Activated naive CD8-positive, alpha-beta T cell treated with anti-CD3 and anti-CD28 coated beads for 36 hours (primary cell): ENCODE measurements at places on chromosomes 2 and 18. TPM values are rescaled to one million over a fixed set of nuclear protein-coding genes. Genes with fewer than 3 reads are reported as not detected.
A peak's percentile ranks its signal among the peaks of the same experiment; 100 is the strongest.

- no peak for DNase-seq
Measured at GRCh38 chr2:32168513-32168912, 2.8 kb downstream of the SLC30A6 start.

- DNase-seq, result no peak
Measured at GRCh38 chr2:164126960-164127660, 391.3 kb upstream of the FIGN start.

GRCh38 chr18:13910501-13910900, 4.8 kb downstream of the MC2R start:
- no peak for DNase-seq

The SNTG2 gene
- total RNA-seq, result 3.8 TPM

The MEMO1 gene
- 62.2 TPM for total RNA-seq

DNA sequence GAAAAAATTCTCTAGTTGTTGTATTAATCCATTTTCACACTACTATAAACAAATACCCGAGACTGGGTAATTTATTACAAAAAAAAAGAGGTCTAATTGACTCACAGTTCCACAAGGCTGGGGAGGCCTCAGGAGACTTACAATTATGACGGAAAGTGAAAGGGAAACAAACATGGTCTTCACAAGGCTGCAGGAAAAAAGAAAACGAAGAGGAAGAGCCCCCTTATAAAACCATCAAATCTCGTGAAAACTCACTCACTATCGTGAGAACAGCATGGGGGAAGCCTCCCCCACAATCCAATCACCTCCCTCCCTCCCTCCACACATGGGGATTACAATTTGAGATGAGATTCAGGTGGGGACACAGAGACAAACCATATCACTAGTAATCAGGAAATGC, 61.7 kb upstream of the SPTBN1 start:
- peak; percentile 1 for DNase-seq

The DNAJC5G gene
- total RNA-seq, result not detected

DNA sequence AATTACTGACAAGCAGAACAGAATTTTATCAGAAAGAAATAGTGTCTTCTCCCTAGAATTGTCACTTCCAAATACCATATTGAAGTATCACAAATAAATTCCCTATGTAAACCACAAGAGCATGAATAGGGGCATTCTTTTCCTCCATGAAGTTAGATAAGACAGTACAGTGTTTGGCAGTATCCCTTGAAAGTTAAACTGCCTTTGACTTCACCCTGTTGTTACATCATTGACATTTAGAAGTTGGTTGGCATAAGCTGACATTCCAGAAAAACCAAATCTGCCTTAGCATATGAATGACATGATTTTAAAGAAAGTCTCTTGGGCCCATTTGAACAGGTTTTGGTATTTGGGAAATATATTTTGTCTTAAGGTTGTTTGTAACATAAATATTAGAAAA, 50.2 kb upstream of the OSR1 start:
- no peak for DNase-seq

DNA sequence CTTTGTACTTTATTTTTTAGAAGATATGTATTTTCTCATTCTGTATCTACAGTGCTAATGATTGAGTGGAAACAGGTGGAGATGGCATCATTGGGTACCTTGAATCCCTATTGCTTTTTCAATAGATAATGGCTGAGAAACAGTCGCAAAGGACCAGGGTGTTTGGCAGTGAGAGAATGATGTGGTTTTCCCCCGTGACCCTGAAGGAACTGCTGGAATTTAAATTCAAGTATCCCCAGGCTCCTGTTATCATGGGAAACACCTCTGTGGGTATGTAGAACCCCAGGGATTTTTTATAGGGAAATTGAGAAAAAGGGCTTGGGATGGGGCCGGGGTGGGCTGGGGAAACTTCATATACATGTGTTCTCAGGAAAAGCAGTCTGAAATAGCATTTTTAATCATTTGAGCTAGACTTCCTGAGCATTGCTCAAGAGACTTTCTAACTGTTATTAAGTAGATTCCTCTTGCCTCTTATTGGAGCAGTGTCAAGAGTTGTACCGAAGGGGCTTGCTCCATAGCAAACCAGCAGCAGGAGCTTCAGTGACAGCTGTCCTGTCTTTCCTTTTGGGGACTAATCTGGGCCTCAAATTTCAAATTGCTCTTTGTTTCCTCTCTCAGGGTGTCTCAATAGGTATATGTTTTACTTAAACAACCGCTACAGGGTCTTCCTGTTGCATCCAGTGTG, 18.9 kb downstream of the AOX1 start:
- DNase-seq, result no peak

GRCh38 chr2:227324642-227324994, 433 bp upstream of the MFF start:
- no peak for DNase-seq

GRCh38 chr2:19369341-19369955, 11.0 kb upstream of the OSR1 start:
- no peak for DNase-seq

DNA sequence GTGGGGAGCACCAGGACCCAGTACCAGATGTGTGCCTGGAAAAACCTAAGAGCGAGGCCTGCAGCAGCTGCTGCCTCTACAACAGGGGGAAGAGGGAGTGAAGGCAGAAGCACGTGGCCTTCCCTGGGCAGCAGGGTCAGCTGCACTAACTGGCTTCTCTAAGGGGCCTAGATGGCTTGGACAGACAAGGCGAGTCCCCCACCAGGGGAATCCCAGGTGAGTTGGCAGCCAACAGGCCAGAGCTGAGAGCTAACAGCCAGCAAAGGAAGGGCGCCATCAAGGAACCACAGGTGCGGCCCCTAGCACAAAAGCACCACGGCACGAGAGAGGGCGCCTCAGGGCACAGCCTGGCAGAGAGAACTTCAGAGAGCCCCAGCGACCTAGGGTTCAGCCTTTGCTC, 19.8 kb upstream of the MAL start:
- DNase-seq, result no peak

DNA sequence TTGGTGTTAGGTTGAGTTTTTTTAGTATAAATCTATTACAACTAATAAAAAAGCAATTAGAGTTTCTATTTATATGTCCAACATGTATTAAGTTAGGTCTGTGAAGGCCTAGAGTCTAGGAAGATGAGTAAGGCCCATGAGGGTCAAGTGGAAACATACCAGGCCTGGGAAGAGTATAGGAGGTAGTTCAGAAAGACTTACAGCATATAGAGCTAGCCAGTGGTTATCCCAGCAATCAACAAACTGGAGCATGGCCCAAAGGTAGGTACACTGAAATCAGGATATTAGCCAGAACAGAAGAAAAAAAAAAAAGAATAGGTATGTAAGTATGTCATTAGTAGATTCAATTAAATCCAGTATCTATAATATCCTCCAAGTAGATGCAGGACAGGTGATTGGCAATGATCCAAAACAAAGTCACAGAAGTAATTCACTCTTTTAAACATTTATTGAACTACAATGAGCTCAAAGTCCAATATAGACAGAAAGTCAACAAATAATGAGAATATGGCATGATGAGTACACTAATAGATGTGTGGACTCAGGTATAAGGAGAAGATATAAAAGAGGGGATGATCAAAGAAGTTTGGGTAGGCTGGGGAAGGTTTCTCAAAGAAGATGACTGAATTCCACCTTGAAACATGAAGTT, 70.3 kb downstream of the IKZF2 start:
- DNase-seq, result no peak

DNA sequence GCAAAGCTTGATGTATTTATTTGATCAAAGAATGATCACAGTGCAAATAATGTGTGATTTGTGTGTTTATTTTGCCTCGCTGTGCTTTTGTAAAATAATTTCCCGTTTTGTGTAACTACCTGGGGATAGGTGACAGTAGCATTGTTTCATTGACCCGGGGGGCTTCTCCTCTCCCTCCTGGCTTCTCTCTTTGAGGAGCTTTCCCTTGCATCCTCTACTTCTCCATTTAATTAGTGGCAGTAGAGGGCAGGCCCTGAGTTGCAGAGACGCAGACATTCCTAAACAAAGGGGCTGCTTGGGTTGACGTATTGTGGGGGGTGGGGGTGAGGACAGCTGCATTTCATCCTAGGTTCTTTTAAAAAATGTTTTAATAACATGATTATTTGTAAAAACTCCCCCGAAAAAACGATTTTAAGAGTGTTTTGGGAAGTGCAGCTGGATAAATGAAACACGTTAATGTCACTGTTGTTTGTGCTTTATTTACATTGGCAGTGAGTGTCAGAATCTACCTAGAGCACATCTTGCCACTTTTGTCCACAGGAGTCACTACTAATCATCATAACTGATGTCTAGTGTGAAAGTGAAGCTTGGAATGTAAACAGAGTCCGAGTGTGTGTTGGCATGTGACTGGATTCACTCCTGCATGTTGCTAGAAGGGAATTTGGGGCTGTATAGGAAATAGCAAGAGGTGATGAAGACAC, 2.2 kb downstream of the NEDD4L start:
- DNase-seq, result no peak

The IL18R1 gene
- total RNA-seq, result 20.6 TPM
